NCI-H1105 (cell line): ENCODE measurements at places on chromosomes 12 and 14.

DNA sequence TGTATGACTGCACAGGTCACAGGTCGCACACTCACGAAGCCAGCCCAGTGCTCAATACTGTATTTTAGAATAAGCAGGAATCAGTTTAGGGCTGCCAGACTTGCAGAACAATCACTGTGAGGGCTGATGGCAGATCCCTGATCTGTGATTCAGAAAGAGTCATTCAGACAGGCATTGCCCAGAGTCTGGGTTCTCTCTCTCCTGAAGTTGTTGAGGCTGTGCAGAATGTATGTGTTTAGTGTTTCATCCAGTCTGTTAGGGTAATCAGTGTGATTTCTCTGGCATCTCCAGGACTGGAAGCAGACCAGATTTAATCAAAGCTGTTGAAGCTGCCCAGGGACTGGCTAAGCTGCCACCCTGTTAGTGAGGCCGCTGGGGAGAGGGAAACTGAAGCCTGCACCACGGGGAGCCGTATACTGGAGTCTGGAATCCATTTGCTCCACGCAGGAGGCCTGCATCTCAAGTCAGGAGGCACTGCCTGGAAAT lies 69.3 kb downstream of the ETV6 start:
- no peak for DNase-seq

DNA sequence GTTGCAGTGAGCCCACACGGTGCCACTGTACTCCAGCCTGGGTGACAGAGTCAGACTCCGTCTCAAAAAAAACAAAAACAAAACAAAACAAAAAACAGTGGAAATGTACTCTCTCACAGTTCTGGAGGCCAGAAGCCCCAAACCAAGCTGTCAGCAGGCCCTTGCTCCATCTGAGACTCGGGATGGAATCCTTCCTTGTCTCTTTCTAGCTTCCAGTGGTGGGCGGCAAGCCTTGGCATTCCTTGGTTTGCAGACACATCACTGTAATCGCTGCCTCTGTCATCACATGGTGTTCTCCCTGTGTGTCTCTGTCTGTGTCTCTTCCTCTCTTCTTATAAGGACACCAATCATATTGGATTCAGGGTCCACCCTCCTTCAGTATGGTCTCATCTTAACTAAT lies 6.4 kb downstream of the TNS2 start:
- DNase-seq, result no peak

- DNase-seq, result no peak
Measured at GRCh38 chr14:100994082-100994481, 90.6 kb upstream of the RTL1 start.

- DNase-seq, result no peak
Measured at GRCh38 chr14:21049271-21049673, 7.1 kb downstream of the RNASE7 start.

- no peak for DNase-seq
Measured at GRCh38 chr14:66045572-66046021, 440.6 kb upstream of the CCDC196 start.

GRCh38 chr12:17954788-17955187 lies 135.2 kb downstream of the RERGL start:
- DNase-seq, result no peak

- peak; percentile 13 for DNase-seq
Measured at GRCh38 chr12:42213954-42214426, 24.1 kb downstream of the YAF2 start.

GRCh38 chr14:94102768-94103482 lies 7.6 kb upstream of the IFI27 start:
- no peak for DNase-seq

DNA sequence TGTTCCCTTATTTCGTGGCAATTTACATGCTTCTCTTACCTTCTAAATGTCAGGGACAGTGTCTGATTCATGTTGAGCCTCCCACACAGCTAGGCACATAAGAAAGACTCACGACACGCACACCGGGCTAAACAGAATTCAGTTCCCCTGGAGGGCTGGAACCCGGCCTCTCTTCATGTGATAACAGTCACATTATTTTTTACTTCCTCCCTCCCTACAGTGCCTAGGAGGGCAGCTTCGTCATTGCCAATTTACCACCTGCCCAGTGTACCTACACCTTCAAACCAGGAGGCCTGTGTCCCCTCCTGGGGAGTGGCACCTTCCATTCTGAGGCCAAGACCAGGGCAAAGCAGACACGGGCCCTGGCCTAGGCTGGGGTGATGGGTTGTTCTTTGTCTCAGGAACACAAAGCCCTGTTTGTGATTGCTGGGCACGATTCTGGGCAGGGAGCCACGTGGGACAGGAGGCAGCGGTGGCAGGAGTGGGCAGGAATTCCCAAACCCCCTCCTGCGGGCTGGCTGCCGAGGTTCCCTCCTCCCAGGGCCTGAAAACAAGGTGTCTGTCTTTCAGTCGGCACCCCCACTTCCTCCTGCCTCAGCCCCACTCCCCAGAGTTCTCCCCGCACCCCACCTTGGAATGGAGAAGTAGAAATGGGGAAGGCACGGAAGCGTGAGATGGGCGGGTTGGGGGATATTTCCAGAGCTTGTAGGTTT lies 6.8 kb upstream of the RASAL1 start:
- DNase-seq, result peak; percentile 27

- DNase-seq, result no peak
Measured at GRCh38 chr14:100032738-100033137, 32.5 kb upstream of the EVL start.

- DNase-seq, result no peak
Measured at GRCh38 chr14:49954171-49954631, 61.3 kb downstream of the ARF6 start.

DNA sequence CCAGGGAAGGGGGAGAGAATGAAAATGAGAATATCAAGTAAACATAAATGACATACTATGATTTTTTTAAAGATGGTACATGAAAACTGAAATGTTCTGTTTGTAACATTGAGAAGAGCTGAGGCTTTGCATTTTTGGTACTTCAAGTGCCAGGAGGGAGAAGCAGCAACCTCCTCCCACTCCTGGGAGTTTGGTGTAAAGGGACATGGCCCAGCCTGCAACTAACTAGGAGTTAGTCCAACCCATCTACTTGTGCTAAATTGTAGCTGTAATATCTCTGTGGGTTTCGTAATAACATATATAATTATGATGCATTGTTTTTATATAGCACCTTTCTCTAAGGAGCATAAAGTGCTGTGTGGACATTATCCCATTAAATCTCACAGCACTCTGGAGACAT lies 517.5 kb downstream of the NELL2 start:
- DNase-seq, result peak; percentile 16

DNA sequence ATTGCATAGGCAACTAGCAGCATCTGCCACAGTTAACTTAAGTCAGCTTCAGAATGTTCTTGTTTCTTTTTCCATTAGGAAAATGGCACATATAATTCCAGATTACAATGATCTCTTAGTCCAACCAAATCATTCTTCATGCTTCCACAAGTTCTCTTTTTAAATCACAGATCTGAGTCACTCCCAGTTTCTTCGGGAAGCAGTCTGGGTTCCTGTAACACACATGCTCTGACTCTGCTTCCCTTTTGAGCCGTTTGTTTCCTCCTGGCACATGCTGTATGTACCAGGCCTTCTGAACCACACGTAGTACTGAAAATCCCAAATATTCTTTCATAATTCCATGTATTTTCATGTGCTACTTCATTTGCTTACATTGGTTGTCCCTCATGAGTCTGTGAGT lies 388.8 kb upstream of the PDE3A start:
- no peak for DNase-seq

DNA sequence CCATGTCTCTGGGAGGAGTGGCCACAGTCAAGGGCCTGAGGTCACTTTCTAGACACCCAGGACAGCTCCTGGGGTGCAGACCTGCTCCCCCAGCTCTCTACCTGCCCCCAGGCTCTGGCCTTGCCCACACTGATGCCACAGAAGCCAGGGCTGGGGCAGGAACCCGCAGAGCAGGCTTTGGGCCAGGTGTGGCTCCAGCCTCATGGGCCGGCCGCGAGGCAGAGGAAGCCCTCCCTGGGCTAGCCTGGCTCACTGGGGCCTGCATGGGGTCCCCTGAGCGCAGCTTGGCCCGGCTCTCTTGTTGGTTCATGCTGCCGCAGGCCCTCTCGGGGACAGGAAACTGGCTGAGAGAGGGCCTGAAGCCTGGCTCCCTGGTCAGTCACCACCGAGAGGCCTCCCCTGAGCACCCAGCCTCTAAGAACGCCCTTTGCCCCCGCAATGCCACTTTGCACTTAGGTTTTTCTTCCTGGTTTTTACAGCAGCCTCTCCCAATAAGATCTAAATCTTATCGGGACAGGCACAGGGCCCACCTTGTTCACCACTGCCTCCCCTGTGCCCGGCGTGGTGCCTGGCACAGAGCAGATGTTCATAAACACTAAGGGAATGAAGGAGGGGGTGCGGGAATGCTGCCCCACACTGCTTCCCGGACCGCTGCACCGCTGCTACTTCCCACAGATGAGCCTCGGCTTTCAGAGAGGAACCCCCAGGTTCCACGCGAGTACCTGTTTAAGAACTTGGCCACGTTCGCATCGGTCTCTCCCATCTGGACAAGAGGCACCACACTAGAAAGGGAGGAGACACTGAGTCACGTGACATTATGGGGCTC lies 14.7 kb downstream of the MMAB start:
- no peak for DNase-seq

- peak; percentile 67 for DNase-seq
Measured at GRCh38 chr12:100668945-100669536, 95.6 kb downstream of the GAS2L3 start.

DNA sequence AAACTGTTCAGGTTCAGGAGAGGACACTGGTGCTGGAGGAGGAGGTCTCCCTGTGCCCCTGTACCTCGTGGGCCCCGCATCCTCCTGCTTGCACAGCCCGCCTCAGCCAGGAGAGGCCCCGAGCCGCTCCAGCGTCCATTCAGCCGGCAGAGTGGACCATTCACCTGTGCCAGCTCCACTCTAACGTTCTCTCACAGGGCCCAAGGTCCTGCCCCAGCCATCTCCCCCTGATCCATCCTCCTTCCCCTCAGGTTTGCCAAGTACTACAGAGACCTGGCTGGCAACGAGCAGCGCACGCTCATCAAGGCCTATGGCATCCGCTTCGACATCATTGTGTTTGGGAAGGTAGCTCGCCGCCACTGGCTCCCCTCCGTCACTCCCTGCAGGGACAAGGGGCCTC lies 22.2 kb downstream of the P2RX4 start:
- no peak for DNase-seq

- no peak for DNase-seq
Measured at GRCh38 chr12:42904683-42905418, 315.3 kb upstream of the PRICKLE1 start.

DNA sequence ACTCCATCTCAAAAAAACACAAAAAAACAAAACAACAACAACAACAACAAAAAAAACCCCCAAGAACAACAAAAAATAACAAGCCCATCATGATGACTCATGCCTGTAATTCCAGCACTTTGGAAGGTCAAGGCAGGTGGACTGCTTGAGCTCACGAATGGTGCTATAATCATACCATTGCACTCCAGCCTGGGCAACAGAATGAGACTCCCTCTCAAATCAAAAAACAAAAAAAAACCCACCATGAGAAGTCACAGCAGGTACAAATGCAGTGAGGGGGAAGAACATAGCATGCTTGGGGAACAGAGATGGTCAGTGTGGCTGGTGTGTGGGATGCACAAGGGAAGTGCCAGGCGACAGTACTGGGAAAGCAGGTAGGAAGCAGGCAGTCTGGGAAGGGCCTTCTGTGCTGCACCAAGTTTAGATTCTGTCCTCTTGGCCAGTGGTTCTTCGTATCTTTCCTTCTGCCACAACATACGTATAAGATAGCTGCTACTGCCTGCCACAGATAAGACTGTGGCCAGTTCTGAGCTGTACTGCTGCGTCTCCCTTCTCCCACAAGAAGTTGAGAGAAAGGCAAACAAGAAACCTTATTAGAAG lies 28.0 kb downstream of the ATG14 start:
- no peak for DNase-seq

- no peak for DNase-seq
Measured at GRCh38 chr14:76962303-76962660, 66.2 kb downstream of the IRF2BPL start.

- no peak for DNase-seq
Measured at GRCh38 chr12:46388427-46389021, 16.0 kb upstream of the SLC38A2 start.

DNA sequence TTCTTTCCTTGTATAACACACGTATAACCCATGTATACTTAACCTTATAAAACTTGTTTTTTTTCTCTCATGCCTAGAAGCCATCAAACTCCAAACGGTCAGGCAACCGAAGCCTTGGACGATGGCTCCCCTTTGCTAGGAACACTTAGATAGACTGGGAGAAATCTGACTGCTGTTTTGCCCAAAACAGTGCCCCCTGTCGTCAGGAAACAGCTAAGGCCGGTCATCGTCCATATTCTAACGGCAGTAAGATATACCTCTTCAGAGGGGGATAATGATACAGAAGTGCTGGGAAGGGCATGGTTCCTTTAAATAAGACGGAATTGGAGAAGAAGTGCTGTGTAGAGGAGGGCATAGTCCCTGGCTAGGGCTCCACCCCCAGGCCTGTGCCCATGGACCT lies 130.5 kb downstream of the SLC41A2 start:
- no peak for DNase-seq

DNA sequence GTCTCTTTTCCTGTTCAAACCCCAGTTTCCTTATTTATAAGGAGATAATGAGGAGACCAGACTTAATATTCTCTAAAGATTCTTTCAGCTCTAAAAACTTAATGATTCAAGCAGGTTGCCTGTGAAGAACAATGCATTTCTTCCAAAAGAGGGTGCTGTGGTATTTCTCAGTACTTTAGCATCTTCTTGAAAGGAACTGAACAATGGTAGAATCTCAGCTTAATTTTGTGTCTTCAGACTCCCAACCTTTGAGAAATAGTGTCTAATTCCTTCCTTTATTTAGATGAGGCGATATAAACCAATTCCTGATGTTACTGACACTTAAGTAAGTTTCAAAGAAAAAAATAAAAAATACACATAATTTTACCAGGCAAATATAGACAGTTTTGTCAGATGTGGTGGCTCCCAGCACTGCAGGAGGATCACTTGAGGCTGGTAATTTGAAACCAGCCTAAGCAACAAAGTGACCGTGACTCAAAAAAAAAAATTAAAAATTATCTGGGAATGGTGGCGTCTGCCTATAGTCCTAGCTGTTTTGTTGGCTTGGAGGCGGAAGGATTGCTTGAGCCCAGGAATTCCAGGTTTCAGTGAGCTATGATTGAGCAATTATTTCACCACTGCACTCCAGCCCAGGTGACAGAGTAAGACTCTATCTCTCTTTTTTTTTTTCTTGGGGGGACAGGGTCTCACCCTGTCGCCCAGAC lies 76.9 kb upstream of the PSMA6 start:
- no peak for DNase-seq

DNA sequence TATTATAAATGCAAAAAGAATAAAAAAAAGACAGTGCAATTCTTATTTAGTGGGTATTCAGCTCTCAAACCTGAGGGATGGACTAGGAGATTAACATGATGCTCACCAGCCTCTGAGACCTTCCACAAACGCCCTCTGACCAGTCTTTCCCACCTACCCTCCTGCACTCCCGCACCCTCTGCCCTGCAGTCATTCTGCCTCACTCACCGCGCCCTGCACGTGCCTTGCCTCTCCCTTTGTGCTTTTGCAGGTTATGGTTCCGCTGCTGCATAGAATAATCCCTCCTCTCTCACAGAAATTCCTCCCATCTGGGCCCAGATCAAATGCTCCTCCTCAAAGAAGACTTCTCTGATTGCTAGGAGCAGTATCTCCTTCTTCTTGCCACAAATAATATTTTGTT lies 28.5 kb upstream of the TMCC3 start:
- no peak for DNase-seq
